Natural killer cell (primary cell): ENCODE measurements at places on chromosomes 5 and 9.

DNA sequence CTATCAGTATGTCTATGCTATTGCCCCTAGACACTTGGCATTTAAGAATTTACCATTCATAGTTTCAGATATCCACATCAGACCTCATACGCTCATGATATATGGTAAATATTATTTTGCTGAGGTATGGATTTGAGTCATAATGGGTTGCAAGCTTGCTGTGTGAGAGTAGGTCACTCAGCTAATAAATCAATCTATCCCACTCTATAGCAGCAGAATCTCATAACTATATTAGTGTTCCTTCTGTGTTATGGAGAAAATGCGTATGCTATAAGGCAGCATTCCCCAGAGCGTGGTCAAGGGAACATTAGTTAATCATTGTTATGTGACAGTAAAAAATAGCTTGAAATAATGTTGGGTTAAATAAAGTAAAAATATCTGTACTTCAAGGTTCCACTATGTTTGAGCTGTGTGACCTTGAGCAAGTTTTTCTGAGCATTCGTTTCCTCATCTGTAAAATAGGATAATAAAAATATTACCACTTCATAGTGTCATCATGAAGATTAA is 7.7 kb downstream of the TRIM32 start:
- no peak for DNase-seq

DNA sequence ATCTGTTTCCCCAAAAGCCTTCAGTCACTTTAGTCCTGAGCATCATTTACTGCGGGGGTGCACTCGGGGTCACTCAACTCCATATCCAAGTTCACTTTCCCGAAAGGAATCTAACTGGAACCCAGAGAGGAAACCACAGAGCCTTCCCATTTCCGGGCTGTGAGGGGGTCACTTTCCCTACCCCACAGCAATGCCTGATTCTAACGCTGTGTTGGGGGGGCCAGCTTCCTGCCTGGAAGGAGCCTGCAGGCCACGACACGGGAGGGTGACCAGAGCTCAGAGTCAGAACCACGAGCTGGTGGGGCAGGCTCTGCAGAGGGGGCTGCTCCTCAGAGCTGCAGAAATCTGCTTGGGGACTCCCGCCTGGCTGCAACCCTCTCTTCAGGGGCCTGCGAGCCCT is 20.3 kb downstream of the BRD9 start:
- no peak for DNase-seq

- DNase-seq, result no peak
Observed at GRCh38 chr9:132873403-132873802, 4.7 kb downstream of the AK8 start.

GRCh38 chr5:66597183-66597757 is 1.1 kb downstream of the MAST4 start:
- DNase-seq, result no peak

- no peak for DNase-seq
Observed at GRCh38 chr9:113636693-113637092, 173.2 kb downstream of the RGS3 start.

GRCh38 chr5:21774801-21775200 is 1078.3 kb downstream of the CDH12 start:
- DNase-seq, result no peak

DNA sequence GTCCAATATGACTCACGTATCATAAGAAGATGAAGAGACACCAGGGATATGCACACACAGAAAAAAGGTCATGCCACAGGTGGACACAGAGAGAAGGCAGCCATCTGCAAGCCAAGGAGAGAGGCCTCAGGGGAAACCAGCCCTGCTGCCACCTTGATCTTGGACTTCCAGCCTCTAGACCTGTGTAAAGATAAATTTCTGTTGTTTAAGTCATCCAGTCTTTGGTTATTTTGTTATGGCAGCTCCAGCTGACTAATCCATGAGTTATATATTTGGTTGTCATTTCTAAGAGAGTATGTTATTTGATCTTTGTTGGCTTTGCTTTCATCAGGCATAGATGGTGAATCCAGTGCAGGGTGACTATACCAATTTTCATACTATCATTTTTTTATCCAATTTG is 130.2 kb upstream of the DAP start:
- no peak for DNase-seq

GRCh38 chr9:26893030-26893676 is 551 bp upstream of the CAAP1 start:
- no peak for DNase-seq

- DNase-seq, result peak; percentile 85
Observed at GRCh38 chr9:89743573-89744254, 138.9 kb downstream of the GADD45G start.

DNA sequence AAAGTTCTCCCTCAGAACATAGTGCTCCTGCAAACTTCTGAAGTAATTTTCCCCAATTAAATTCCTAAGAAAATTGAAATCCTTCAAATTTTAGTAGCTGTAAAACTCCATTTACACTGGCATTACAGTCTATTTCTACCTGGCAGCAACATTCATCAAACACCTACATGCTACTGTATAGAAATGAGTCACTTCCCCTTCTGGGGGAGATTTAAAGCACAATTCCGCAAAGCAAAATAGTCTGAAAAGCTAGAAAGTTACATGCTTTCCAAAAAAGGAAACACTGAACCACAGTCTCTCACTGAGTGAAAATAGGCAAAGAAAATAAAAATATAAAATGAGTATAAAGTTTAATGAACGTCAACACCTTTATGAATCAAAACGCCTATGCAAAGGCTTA is 43.3 kb downstream of the MCTP1 start:
- no peak for DNase-seq

- no peak for DNase-seq
Observed at GRCh38 chr5:154475591-154476353, 2.3 kb downstream of the HAND1 start.

DNA sequence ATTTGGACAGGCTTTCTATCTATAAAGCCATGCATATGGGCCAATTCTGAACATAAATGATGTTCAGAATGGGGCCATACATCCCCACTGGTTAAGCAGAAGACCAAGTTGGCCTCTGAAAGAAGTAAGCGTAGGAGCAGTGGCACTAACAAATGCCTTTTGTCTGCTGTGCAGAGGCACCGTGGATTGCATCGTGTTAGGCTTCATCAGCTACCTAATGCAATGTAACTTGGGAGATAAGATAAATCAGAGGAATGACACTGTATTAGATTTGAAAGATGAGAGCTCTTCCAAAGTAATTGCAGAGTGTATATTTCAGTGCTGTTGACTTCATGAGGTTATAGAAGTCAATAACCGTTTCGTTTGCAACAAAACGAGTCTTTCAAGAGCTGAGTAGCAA is 148.1 kb downstream of the PARP8 start:
- no peak for DNase-seq

DNA sequence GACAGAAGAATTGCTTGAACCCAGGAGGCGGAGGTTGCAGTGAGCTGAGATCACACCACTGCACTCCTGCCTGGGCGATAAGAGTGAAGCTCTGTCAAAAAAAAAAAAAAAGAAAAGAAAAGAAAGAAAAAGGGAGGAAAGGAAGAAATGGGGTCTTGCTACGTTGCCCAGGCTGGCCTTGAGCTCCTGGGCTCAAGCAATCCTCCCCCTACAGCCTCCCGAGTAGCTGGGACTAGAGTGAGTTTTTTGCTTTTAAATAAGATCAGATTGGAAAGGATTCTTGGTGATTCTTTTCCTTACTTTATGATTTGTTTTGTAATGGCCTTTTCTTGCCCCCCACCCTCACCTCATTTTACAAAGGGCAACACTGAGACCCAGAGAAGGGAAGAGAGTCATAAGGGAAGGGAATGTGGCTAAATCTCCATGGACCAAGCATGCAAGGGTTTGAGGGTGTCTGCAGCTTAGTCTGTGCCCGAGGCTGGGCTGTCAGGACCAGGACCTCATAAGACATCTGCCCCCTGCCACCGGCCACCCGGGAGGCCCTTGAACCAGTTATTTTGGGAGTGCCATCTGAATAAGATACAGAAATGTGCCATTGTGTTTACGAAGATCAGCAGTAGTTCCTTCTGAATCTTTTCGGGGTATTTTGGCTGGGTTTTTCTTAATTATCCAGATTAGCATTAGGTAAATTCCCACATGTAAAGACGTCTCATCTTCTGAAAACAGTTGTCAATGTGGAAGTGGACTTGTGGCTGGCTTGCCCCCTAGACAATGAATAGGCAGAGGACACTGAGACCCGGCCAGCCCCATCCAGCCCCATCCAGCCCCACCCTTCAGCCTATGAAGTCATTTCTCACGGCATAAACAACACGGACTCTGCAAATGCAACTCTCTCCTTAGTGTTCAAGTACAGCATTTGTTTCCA is 44.5 kb upstream of the GRHPR start:
- DNase-seq, result no peak

DNA sequence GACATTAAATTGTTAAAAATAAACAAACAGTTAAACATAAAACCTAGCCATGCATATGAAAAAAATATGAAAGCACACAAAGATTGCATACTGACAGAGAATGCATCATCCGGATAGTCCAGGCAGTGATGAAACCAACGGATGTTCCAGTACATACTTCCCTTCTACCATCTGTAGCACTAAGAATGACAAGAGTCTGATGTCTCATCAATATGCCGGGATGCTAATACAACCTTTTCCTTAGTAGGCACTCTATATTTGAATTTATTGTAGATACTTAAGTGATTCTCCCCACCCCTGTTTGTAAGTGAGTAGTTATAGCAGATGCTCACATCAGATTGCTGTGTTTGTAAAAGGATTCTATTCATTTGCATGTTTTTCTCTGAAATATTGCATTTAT is 571.2 kb upstream of the WWC1 start:
- DNase-seq, result no peak
